Regular cardiac myocyte (primary cell): ENCODE measurements at places on chromosomes 4 and X. TPM values are rescaled to one million over a fixed set of nuclear protein-coding genes. Genes with fewer than 3 reads are reported as not detected.

The H2BW2 gene
- total RNA-seq, result not detected in 2 replicates

The DRP2 gene
- 2.5 and 9.6 TPM in 2 replicates for total RNA-seq

The LDB2 gene
- 15.5 and 27.1 TPM in 2 replicates for total RNA-seq

The SLC38A5 gene
- 53.8 and 59.6 TPM in 2 replicates for total RNA-seq

The RS1 gene
- total RNA-seq, result not detected in 2 replicates

The CENPVL3 gene
- total RNA-seq, result not detected in 2 replicates

The ZAR1 gene
- total RNA-seq, result not detected in 2 replicates

The GPC3 gene
- 0.19 and 12.4 TPM in 2 replicates for total RNA-seq

The ZNF518B gene
- total RNA-seq, result 33.8 and 41.4 TPM in 2 replicates

The CSAG2 gene
- total RNA-seq, result not detected in 2 replicates

The TRPC3 gene
- total RNA-seq, result under 0.01 and 0.19 TPM in 2 replicates

The TRIM2 gene
- total RNA-seq, result 21.7 and 45.4 TPM in 2 replicates

The GAB3 gene
- total RNA-seq, result 7.3 and 20.0 TPM in 2 replicates

The NAA10 gene
- total RNA-seq, result 47.6 and 120 TPM in 2 replicates

The USP26 gene
- total RNA-seq, result not detected in 2 replicates

The MAGEA2B gene
- not detected in 2 replicates for total RNA-seq

The EDA gene
- 0.28 and 0.77 TPM in 2 replicates for total RNA-seq

The PCDH7 gene
- 0.96 and 1.4 TPM in 2 replicates for total RNA-seq

The GRID2 gene
- total RNA-seq, result 0.58 and 0.85 TPM in 2 replicates

The CTAG1B gene
- not detected in 2 replicates for total RNA-seq

The SMIM20 gene
- total RNA-seq, result 25.1 and 28.2 TPM in 2 replicates

The KCNE5 gene
- 0.38 and 0.56 TPM in 2 replicates for total RNA-seq

The ARHGAP36 gene
- not detected in 2 replicates for total RNA-seq

The RHOH gene
- total RNA-seq, result not detected in 2 replicates

The SASH3 gene
- not detected in 2 replicates for total RNA-seq

The ARR3 gene
- not detected in 2 replicates for total RNA-seq

The PNPLA4 gene
- 10.4 and 12.5 TPM in 2 replicates for total RNA-seq

The CTAG2 gene
- total RNA-seq, result not detected in 2 replicates

The TIGD4 gene
- total RNA-seq, result 0.19 and 0.28 TPM in 2 replicates

The TCEANC gene
- total RNA-seq, result 2.7 and 7.0 TPM in 2 replicates

The PAGE2B gene
- not detected in 2 replicates for total RNA-seq
